ENCODE measurements at places on chromosomes 6 and 20.

DNA sequence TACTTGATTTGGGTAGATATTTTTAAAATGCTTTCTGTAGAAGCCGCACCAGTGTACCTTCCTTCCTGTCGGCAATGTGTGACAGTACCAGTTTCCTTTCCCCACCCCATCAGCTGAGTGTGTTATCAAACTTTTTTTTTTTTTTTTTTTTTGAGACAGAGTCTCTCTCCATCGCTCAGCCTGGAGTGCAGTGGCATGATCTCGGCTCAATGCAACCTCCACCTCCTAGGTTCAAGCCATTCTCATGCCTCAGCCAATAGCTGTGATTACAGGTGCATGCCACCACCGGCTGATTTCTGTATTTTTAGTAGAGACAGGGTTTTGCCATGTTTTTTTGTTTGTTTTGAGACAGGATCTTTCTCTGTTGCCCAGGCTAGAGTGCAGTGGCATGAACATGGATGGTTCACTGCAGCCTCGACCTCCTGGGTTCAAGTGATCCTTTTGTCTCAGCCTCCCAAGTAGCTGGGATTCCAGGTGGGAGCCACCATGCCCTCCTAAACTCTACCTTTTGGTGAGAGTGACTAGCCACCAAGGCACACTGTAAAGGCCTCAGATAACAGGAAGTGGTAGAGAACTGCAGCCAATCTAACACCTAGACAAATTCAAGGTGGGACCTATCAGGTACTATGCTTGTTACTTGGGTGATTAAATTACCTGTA, 26.5 kb upstream of the ZBTB22 start:
- DNase-seq = peak; percentile 15

- no peak for DNase-seq
Measured at GRCh38 chr6:32074996-32075532, 34.1 kb downstream of the TNXB start.

DNA sequence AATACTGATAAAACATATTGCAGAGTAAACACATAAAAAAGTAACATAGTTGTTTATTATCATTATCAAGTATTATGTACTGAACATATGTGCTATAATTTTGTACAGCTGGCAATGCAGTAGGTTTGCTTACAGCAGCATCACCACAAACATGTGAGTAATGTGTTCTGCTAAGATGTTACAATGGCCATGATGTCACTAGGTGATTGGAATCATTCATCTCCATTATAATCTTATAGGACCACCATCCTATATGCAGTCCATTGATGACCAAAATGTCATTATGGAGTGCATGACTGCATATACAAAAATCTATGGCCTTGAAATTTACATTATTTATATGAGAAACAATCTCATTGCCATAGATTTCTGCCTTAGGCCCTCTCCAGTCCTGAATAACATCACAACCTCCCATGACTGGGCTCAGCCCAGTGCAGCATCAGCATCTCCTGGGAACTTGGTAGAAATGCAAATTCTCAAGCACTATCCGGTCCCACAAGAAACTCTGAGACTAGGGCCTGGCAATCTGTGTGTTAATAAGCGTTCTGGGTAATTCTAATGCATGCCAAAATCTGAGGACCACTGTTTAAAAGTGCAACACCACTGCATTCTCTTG, 352.0 kb upstream of the MARCKS start:
- DNase-seq = no peak

DNA sequence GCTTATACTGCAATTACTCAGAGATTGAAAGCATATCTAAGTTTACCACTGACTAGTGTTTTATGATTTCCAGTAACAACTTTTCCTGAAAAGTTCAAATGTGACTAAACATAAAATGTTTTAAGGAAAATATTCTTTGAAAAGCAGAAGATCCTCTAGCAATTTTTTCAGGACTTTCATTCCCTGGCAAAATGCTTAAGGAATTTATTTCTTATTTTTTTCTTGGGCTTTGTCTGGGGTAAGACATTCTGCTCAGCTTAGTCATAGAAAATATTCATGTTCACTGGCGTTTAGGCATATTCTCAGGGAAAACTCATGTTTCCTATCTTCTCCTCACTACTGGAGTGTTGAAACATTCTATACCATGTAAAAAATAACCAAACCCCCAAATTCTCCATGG, 235.3 kb upstream of the CEP162 start:
- DNase-seq = no peak

- DNase-seq = no peak
Measured at GRCh38 chr6:83860782-83861495, 1.4 kb downstream of the CYB5R4 start.

DNA sequence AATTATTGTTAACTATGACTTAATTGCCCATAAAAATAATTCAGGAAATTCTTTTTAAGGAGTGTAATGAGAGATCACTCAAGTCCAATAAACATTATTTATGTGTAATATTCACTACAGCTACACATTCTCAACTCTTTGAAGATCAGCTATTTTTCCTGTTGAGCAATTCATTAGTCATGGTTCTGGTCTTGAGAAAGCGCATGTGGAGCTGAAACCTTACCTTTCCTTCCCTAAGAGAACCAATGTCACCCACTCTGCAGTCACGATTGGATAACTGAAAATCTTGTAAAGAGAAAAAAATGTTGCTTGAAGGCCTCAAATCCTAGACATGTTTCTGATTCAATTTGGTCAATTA, 736.9 kb upstream of the MARCKS start:
- DNase-seq = no peak

DNA sequence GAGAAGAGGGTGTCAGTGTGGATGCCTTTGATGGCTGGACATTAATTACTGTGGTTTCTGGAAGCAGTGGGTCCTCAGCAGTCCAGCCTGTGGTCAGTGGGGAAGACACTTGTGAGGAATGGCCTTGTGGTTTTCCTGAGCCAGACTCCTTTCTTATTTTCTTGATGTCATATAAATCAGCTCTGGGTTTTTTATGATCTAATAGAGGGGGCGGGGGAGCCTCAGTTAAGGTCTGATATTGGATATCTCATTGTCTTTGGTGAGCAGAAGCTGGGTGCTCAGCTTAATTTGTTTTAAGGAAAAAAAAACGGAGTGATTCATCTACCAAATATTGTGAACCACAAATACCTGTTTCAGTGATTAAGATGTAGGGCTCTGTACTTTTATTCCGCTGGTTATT, 62.1 kb downstream of the OTOR start:
- no peak for DNase-seq

GRCh38 chr6:12962529-12962928, 246.0 kb downstream of the PHACTR1 start:
- no peak for DNase-seq

DNA sequence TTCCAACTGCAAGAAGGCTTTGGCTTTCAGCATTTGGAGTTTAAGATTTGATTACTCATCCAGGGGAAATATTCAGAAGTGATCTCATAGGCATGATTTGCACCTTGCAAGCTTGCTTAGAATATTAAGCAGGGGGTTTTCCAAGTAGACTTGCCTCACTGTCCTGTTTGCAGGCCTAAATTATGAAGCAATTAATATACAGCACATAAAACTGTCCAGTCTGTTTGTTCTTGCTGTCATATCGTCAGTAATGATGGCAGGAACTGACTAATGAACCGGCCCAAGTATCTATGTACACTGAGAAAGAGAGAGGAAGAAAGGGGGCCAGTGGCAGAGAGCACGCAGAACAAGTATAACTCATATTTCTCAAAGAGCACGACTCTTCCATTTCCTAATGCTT, 212.5 kb upstream of the SUPT3H start:
- DNase-seq = no peak

DNA sequence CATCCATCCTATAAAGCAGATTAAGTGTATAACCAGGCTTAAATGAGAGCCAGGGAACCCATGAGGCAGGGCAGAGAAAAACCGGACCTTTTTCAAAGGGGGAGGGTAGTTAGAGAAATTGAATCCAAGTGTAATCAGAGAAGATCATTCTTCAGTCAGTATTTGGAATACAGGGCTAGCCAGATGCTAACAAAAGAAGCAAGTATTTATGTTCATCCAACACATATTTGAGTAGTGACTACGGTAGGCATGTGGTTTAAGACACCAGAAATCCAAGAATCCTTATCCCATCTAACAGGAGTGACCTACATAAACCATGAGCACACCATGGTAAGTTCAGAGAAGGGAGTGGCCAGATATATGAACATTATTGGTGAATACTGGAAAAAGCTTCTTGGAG, 46.8 kb upstream of the FAM83C start:
- no peak for DNase-seq

GRCh38 chr6:26375270-26375669, 7.6 kb upstream of the BTN2A2 start:
- no peak for DNase-seq

DNA sequence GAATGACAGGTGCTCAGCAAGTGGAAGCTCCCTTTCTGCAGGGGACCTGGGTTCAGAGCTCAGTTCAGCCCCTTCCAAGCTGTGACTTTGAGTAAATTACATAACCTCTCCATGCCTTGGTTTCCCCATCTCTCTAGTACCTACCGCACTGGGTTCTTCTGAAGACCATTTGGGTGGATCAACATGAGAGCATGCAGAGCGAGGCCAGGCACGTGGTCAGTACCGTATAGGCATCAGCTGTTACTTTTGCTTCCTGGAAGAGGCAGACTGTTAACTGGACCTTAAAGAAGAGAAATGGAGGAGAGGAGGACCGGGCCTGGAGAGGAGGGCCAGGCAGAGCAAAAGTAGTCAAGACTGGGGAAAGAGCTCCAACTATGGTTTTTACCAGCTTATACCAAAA, 1.7 kb upstream of the MYLK2 start:
- no peak for DNase-seq

GRCh38 chr6:138526822-138527235, 27.5 kb upstream of the NHSL1 start:
- no peak for DNase-seq

DNA sequence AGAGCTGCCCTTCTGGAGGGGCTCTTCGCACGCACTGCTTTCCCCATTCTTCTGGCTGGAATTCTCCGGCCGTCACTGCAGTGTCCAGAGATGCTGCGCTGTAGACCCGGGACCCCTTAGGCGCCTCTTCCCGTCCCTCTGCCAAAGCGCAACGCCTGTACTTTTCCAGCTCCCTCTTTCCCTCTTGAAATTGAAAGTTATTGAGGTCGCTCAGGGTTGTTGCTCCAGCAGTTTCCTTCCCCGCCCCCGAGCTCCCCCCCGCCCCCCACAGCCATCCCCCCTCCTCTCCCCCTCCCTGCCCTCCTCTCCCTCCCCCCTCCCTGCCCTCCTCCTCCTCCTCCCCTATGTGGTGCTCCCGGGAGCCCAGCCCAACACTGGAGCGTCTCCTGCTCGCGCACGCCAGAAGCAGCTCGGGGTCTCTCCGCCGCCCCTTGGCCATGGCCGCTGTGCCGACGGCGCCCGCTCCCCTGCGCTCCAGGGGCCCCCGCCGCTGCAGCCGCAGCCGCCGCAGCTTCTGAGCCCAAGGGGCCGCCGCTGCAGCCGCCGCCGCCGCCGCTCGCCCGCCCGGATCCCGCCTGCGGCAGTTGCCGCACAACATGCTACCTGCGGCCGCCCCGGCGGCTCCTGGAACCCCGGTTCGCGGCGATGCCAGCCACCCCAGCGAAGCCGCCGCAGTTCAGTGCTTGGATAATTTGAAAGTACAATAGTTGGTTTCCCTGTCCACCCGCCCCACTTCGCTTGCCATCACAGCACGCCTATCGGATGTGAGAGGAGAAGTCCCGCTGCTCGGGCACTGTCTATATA, at the start of gene RSPO3:
Gene RSPO3 (plus strand): TSS at position 374 of the 804 bp plus-strand sequence. CDS start 522 bp downstream, outside the sequence.
- DNase-seq = peak; percentile 28

DNA sequence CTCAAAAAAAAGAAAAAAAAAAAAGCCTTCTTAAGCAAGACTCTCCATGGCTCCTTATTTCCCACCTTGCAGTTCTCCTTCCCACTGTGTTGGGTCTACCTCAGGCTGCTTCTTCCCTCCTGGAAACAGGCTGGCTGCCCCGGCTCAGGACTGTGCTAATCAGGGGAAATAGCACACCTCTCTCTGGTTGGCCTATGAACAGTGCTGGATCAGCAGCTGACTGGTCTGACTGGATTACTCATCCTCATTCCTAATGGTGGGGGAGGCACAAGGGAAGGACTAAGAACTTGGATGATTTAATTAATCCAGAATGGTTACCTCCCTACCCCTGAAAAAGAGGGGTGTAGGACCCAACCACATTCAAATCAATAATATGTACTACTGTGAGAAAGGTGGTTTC, 3.9 kb upstream of the SRSF3 start:
- no peak for DNase-seq

- DNase-seq = no peak
Measured at GRCh38 chr6:109406196-109406595, 23.9 kb upstream of the CD164 start.

DNA sequence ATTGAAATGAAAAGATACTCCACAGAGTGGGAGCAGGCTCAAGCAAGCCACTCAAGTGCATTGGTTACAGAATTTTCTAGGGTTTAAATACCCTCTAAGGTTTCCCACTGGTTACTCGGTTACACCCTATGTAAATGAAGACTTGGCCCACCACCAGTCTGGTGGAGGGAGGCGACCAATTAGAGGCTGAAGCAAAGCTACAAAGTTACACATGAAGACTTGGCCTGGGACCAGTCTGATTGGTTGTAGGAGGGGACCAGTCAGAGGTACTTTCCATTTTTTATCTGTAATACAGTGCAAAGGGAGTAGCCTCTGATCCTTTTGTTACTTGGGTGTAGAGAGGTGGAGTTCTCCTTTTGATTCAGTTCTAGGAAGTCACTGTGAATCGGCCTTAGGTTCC, 7.6 kb downstream of the SRSF12 start:
- no peak for DNase-seq

GRCh38 chr6:5292154-5292553, 30.8 kb downstream of the FARS2 start:
- no peak for DNase-seq

DNA sequence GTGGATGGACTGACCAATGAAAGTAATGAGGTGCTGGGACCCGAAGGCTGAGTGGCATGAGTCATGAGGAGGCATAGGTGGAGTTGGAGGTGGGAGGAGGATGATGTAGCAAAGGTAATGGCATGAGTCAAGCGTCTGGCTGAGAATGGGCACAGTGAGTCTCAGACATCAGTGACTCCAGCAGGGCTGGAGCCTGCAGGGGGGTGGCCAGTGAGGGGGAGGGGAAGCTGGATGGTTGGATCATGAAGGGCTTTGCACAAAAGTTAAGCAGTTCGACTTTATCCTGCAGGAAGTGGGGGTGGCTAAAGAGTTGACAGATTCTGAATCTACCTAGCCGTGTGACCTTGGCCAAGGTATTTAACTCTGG, 99.0 kb upstream of the IYD start:
- DNase-seq = no peak

- no peak for DNase-seq
Measured at GRCh38 chr20:20614391-20614790, 98.1 kb downstream of the RALGAPA2 start.

DNA sequence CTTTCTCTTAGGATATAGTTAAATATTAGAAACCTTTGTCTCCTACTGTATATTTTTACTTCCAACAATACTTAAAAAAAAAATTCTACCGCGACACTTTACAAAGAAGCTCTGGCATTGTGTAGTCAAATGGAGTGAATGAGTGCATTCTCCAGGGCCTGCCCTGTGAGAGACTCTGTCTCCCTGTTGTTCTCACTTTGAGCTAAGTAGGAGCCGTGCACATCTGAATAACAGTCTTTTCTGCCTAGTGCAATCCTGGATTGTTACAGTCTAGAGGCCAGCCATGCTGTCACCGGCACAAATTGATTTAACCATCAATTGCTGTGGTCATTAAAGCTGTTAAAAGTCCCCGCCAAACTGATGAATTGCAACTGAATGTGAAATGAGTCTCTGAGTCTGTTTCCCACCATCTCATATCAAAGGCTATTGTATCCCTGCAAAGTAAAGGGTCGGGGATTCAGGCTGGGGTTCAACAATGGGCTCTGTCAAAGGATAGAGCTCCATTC, 156.0 kb downstream of the RFPL4B start:
- DNase-seq = no peak

- DNase-seq = no peak
Measured at GRCh38 chr6:9523462-9523861, 891.4 kb downstream of the TFAP2A start.

All from activated CD4-positive, alpha-beta T cell treated with anti-CD3 and anti-CD28 coated beads, Interleukin-2, amount 50 U/mL, for 48 hours (primary cell).